Posterior vena cava (tissue), 2 donors: ENCODE measurements at places on chromosomes 13 and 19. TPM values are rescaled to one million over a fixed set of nuclear protein-coding genes. Genes with fewer than 3 reads are reported as not detected.
A peak's percentile ranks its signal among the peaks of the same experiment; 100 is the strongest.

GRCh38 chr19:49727217-49728030, 35.7 kb downstream of the TSKS start:
- DNase-seq: peak; percentile 93

PEAK3 gene
- 2.0 TPM for total RNA-seq

GRCh38 chr13:36163809-36164308, 32.7 kb upstream of the DCLK1 start:
- peak; percentile 84 for DNase-seq

- DNase-seq: no peak
Observed at GRCh38 chr13:94362411-94362909, 117.0 kb downstream of the DCT start.

PSG7 gene
- not detected for total RNA-seq

PINLYP gene
- total RNA-seq: 12.8 TPM
